ENCODE measurements at places on chromosomes 4 and X. TPM values are rescaled to one million over a fixed set of nuclear protein-coding genes. Genes with fewer than 3 reads are reported as not detected.

Gene RENBP
- 7.5 TPM for total RNA-seq

- H3K4me3 ChIP-seq: no peak overlapping the region
- H3K27ac ChIP-seq: no peak overlapping the region
- no peaks in the 10 kb centered on the region for H3K36me3 ChIP-seq
These were observed 3.5 kb downstream of the GNRHR start for GRCh38 chr4:67750691-67751090.

GRCh38 chr4:112853662-112854256 lies 195.7 kb upstream of the ANK2 start:
- no peak for DNase-seq
- no peak overlapping the region for H3K27ac ChIP-seq

- no peaks in the 10 kb centered on the region for H3K36me3 ChIP-seq
- H3K27me3 ChIP-seq: peaks cover 100% of the 10 kb centered on the region
- H3K4me1 ChIP-seq: peaks cover 13% of the 10 kb centered on the region
- no peak for DNase-seq
- H3K27ac ChIP-seq: no peak overlapping the region
These were observed 3.2 kb upstream of the CPZ start for GRCh38 chr4:8589336-8589735.

DNA sequence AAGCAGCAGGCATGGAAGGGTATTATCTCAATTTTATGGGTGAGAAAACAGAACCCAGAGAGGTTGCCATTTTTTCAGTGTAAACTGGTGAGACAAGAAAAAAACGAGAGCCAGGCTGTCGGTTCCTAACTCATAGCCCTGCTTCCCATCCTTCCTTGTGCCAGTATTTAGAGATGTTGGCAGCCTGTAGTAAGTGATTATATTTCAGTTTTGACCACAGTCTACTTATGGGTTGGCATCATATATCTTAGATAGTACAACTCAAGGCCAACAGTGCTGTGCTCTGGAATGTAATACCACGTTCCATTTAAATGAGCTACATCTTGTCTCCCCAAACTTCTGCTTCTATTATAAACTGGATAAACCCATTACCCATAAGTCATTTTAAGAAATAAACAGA lies 40.8 kb downstream of the XK start:
- peaks cover 10% of the 10 kb centered on the region for H3K4me1 ChIP-seq
- DNase-seq: no peak
- H3K4me3 ChIP-seq: no peak overlapping the region
- H3K36me3 ChIP-seq: no peaks in the 10 kb centered on the region
- H3K27ac ChIP-seq: no peak overlapping the region

DNA sequence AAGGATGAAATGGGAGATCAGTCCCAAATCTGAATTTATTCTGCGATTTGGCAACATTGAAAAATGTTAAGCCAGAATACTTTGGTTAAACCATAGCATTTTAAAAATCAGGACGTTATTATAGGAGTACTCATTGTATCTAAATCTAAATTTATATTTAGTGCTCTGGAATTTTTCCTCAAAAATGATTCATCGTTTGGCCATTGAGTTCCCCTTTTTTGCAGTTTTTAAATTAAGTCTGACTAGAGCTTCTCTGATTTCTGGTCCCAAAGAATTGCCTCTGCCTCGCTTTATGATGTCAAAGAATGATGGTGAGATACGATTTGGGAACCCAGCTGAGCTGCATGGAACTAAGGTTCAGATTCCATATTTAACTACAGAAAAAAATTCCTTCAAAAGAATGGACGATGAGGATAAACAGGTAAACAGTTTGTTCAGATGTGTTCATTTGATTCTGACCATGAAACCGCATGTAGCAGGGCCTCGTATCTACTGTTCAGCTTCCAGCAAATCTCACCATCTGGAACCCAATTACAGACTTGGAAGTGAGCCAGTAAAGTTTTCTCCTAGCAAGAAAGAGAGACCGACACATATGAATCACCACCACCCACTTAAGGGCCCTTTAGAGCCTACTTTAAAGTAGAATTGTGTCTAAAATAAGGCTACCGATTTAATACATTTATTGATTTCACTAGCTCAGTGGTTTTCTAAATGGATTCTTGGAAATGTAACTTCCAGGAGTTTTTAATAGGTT lies 75.6 kb downstream of the REPS2 start:
- H3K27me3 ChIP-seq: no peaks in the 10 kb centered on the region
- DNase-seq: no peak
- H3K4me1 ChIP-seq: no peaks in the 10 kb centered on the region
- H3K4me3 ChIP-seq: no peak overlapping the region

- peak overlapping the region; percentile 92 for H3K27ac ChIP-seq
- peak overlapping the region; percentile 75 for H3K4me3 ChIP-seq
- no peaks in the 10 kb centered on the region for H3K27me3 ChIP-seq
- peaks cover 44% of the 10 kb centered on the region for H3K4me1 ChIP-seq
These were observed 30.7 kb downstream of the ARHGEF9 start for GRCh38 chrX:63754136-63754859.

- no peak for DNase-seq
- H3K36me3 ChIP-seq: peaks cover 33% of the 10 kb centered on the region
- peak overlapping the region; percentile 95 for H3K27ac ChIP-seq
- H3K4me3 ChIP-seq: peak overlapping the region; percentile 91
- H3K4me1 ChIP-seq: peaks cover 29% of the 10 kb centered on the region
These were observed 693 bp downstream of the OCIAD1 start for GRCh38 chr4:48831532-48832030.
